ENCODE measurements at places on chromosomes 12 and 14.

DNA sequence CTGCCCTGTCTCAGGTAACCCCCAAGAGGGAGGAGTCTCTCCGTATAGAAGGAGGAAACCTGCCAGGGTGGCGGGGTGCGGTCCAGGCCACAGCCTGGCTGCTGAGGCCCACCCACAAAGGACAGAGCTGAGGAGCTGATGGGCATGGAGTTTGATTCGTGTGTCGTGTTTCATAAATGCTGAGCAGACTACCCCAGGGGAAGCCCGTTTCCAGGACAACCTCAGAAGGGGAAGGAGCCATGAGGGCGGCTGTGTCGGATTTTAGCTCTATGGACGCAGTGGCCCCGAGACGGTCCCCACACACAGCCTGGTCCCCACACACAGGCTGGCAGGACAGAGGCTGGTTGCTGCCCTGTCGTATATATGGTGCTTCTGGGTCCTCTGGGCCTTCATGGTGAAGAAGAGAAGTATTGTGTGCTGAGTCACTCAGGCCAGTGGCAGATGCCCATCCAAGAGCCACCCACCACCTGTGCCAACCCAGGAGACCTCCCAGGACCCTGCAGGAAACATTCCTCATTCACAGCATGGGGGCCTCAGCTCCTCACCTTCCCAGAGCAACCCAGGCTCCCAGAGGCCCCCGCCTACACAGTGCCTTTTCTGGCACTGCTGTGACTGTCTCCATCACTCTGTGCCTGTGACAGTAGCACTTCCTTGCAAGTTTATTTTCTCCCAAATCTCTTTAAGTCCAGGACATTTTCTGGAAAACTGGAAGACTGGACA, 63.1 kb upstream of the RIN3 start:
- no peak for DNase-seq

DNA sequence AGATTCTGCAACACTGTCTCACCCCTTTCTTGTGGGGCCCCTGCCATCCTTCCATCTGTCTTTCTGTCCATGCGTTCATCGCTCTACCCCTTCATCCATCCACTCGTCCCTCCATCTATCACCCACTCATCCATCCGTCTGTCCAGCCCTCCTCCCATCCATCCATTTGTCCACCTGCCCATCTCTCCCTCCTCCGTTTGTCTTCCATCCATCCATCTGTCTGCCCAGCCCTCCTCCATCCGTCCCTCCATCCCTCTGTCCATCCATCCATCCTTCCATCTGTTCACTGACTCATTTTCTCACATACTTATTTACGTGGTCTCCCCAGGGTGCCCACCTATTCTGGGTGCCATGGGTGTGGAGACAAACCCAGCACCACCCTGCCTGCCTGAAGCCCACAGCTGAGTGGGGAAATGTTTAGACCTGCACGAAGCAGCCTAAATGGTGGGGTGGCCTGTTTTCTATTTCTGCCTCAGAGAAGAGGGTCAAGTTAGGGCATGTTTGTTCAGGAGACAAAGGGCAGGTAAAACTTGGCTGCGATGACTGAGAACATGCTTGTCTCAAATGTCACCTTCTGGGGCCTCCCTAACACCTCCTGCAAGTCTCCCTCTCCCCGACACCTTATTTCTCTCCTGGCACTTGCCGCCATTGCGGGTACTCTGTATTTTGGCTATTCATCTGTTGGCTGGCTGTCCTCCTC, 2.8 kb upstream of the SLC25A47 start:
- no peak for DNase-seq

- DNase-seq, result no peak
These were observed 1.0 kb upstream of the KRT6A start for GRCh38 chr12:52494100-52494499.

DNA sequence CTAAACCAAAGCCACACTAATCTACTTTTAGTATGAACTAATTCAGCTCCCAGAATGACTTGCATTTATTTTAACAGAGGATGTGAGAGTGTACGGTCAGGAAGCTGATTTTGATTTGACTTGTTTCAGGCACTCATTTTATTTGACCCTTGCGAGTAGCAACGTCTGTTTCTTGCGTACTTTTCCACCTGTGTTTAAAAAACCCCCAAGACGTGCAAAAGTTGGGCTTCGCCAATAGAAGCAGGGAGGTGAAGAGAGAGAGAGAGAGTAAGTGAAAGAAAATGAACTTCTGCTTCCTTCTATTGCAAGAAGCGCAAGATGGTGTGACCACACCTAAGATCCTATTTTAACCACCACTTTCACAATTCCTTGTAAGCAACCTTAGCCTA, 6.7 kb upstream of the SLC15A4 start:
- DNase-seq, result no peak

- DNase-seq, result no peak
These were observed 28.5 kb downstream of the YARS2 start for GRCh38 chr12:32727237-32727636.

DNA sequence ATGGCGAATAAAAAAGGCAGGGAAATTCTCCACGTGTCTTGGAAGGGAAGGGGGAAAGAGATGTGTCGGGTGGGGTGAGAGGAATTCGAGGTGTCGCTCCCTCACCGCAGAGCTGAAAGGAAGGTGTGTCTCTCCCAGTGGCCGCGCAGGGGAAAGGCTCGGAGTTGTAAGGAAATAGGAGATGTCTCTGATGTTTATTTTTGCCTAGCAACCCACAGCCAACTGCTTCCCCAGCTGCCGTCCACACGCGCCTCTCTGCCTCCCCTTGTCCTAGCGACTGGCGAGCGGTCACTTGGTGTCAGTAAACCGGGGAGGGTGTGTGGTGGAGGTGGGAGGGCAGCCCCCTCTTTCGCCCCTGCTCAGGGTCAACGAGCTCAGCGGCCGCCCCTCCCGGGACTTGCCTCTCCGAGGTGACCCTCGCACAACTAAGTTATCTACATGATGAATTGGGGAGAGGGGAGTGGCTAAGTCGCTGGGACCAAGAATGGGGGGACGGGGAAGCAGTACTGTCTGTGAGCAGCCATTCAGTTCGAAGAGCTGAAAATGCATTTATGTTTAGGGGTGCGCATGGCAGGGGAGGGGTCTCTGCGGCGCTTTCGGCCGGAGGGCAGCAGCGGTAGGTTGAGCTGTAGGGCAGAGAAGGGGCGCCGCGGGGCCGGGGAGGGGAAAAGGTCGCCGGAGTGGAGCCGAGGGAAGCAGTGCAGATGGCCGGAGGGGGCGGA, 585 bp upstream of the DYRK2 start:
- DNase-seq, result peak; percentile 22

DNA sequence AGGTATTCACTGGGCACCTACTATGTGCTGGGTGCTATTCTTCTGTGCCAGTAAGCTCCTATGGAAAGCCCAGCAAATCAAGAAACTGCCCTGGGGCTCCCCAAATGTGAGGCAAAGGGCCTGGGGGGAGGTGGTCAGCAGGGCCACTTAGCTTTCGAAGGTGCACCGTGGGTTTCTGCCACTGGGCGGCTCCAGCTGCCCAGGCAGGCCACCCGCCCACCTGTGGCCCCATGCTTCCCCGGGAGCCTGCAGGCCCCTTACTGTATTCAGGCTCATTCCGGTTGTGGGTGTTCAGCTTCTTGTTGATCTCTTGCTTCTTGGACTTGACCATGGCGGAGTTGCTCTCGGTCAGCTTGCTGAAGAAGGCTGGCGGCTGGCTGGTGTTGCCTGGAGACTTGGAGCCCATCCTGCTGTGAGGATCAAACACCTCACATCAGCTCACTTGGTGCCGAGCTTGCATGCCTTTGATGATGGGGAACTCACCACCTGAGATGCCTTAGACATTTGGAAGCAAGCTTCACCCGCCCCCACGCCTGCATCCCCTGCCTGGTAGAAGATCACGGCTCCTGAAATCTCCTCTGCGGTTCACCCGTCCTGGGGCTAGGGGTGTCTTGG, 37.3 kb downstream of the RFLNA start:
- DNase-seq, result no peak

Measured in activated CD4-positive, alpha-beta T cell treated with anti-CD3 and anti-CD28 coated beads, Interleukin-2, amount 50 U/mL, for 4 hours (primary cell).